SW480 (cell line): ENCODE measurements at places on chromosomes 5 and 9.
A peak's percentile ranks its signal among the peaks of the same experiment; 100 is the strongest.

GRCh38 chr5:171023508-171023907 is 161.7 kb downstream of the RANBP17 start:
- DNase-seq, result no peak

DNA sequence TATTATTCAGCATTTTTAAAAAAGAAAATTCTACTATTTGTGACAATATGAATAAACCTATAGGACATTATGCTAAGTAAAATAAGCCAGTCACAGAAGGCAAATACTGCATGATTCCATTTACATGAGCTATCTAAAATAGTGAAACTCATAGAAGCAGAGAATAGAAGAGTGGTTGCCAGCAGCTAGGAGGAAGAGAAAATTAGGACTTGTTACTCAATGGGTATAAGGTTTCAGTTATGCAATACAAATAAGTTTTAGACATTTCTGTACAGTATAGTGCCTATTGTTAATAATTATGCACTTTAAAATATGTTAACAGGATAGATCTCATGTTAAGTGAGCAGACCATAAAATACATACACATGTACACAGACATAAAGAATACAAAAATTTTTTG is 73.8 kb upstream of the SPINK5 start:
- no peak for DNase-seq

DNA sequence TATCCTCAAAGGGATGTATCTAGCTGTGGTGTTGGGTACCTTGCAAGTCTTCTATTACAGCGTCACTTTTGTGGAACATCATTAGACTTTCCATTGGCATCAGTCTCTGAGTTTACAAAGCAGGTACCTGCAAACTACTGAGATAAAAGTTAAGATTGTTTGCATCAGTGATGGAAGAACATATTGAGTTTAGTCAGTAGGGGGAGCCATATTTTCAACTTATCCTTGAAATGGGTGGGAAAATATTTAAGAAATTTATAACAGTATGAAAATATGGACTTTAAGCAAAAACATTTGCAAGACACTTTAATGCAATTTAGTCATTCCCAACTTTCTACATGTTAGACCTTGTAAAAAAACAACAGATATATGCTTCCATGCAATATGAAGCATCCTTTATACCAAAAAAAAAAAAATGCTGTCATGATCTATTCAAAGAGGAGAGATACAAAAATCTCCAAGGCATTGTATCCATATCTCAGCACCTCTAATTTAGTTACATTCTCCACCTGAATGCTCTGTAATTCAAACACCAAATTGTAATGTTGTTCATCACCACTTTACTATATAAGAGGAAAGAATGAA is 98.6 kb upstream of the ADAMTS19 start:
- DNase-seq, result peak; percentile 53

GRCh38 chr9:136306211-136307208 is 2.6 kb upstream of the CCDC187 start:
- no peak for DNase-seq

DNA sequence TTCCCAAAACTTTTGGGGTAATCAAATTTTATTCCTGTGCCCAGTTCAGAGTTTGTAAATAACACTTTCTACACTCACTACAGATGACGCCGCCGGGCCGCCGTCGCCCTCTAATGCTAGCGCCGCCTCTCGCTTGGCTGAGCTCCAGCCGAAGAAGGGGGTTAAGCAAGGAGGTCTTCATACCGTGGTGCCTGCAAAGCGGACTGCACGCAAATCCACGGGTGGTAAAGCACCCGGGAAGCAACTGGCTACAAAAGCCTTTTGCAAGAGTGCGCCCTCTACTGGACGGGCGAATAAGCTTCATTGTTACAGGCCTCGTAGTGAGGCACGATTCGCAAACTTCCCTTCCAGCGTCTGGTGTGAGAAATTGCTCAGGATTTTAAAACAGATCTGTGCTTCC is 280.4 kb downstream of the MEF2C start:
- DNase-seq, result no peak

GRCh38 chr5:174239718-174240117 is 194.2 kb downstream of the NSG2 start:
- no peak for DNase-seq

- DNase-seq, result no peak
Measured at GRCh38 chr9:111630182-111630963, 761 bp upstream of the DNAJC25 start.

- DNase-seq, result no peak
Measured at GRCh38 chr9:20563917-20564316, 58.4 kb downstream of the MLLT3 start.

GRCh38 chr9:94700445-94700844 is 26.1 kb upstream of the AOPEP start:
- no peak for DNase-seq

DNA sequence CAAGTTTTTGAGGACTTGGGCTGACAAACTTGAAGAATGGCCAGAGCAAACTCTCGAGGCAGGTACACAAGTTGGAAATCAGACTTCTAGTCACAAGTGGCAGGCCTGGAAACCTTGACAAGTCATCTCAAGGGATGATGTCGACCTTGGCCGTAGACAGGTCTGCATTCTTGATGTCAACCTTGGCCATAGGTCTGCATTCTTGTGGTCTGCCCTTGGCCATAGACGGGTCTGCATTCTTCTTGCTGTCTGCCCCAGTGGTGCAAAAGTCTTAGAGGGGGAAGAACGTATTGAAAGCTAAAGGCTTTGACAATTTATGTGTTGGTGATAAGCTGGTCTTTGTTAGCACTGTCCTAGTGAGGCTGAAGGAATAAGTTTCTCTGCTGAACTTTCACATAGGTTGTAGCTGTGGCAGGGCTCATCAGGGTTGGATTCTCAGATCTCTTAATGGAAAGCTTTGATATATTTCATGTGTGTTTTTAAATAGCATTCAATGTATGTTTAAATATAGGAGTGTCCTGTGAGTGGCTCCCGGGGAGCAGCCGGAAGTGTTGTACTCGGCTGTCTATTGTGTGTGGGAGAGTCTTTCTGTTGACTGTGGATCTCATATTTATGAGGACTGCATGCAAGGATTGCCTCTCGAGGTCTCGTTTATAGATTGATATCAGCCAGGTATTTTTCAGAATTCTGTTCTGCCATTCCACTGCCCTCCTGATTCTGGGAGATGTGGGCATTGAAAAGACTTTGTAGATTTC is 27.0 kb downstream of the SUB1 start:
- DNase-seq, result peak; percentile 1

DNA sequence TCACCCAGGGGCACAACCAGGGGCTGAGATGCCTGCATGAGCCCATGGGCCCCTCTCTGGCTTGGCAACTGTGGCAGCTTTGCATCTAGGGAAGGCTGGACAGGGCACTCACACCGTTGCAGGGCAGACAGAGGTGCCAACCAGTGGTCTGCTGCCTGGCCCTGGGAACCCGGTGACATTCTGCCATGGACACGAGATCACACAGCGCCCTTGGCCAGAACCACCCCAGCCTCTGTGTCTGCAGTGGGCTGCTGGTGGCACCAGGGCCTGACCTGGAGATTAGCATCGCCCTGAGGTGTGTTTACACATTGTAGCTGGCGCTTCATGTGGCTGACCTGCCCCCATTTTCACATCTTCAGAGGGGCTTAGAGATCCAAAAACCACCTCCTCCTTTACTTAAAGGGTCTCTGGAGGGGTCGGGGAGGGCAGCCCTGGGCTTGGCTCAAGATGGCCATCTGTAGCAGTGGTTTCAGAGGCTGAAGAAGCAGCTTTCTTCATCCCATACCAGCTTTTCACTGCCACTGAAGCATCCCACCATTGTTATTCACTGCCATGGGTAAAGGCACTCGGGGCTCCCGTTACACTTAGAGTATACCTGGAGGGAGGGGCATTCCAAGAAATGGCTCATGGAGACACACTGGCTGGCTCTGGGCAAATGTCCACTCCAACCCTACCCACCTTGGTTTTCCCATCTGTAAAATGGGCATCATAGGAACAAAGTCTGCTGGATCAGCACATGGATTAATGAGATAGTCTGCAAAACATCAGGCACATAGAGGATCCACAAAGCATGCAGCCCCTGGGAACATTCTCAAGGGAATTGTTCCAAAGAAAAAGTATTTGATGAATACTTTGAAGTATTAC is 11.4 kb downstream of the DCANP1 start:
- DNase-seq, result no peak

DNA sequence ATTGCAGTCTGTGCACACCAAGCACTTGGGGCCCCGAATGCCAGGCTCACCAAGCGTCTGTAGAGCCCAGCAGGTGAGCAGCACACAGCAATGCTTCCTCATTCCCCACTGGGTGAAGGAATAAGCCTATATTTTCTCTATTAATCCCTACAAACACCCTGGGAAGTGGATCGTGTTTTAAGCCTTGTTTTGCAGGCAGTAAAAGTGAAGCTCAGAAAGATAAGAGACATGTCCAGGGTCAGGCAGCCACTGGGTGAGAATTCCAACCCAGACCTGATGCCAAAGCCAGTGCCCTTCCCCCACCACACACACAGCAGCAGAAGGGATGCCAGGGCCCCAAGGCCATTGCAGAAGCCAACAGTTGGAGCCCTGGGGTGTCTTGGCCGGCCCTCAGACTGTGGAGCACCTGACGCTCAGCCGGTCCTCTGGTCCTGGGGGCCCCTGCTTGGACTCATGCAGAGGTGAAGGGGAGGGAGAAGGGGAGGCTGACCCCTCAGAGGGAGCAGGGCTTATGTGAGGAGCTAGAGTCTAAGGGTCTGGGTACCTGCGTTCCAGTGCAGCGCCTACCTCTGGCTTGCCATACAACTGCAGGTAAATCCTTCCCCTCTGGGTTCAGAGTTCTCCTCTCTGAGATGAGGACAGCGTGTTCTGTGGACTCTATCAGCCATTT is 26.3 kb upstream of the SYNPO start:
- no peak for DNase-seq

DNA sequence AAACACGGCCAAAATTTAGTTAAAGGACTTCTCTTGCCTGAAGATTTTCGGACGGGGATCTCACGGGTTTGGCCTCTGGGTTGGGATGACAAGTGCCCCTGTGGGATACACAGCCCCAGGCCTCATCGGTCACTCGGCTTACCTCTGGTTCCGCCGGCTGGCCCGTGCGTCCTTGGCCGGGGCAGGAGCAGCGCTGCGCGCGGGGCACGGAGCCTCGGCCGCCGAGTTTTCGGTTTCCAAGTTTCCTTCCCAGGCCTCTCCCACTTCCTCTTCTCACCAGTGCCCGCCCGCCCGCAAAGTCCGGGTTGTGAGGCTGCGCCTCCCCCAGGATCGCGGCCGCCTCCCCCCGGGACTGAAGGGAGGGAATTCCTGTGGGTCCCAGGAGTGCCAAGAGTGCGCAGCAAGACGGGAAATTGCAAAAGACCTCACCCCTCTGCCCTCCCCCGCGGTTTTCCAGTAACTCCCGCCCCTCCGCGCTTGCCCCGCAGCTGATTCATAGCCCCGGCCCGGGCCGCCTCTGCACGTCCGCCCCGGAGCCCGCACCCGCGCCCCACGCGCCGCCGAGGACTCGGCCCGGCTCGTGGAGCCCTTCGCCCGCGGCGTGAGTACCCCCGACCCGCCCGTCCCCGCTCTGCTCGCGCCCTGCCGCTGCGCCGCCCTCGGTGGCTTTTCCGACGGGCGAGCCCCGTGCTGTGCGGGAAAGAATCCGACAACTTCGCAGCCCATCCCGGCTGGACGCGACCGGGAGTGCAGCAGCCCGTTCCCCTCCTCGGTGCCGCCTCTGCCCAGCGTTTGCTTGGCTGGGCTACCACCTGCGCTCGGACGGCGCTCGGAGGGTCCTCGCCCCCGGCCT is at the start of gene OSMR:
TSS of gene OSMR (plus strand) at position 487 of the 853 bp plus-strand sequence. CDS start 23,033 bp downstream, outside the sequence.
- DNase-seq, result no peak

DNA sequence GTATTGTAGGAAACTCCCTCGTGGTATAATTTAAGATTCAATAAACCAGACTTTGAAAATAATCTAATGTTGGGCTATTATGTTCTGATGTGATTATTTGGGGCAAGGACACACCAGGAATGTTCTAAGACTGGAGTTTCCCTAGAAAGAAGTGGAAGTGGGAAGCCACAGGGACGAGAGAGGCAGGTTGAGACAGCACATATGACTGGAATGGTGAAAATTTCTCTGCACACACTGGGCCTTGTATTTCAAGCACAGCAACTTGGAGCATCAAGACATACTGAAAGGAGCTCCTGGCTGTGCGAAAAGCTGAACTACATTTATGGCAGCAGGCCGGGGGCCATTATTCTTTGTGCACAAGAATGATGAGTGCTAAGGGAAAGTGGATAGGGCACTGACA is 98.2 kb downstream of the CETN3 start:
- DNase-seq, result no peak

GRCh38 chr5:6759401-6759800 is 46.2 kb downstream of the TENT4A start:
- peak; percentile 12 for DNase-seq

- DNase-seq, result no peak
Measured at GRCh38 chr5:17178373-17178675, 39.1 kb upstream of the BASP1 start.

- no peak for DNase-seq
Measured at GRCh38 chr9:124652615-124653393, 118.3 kb downstream of the NR6A1 start.

DNA sequence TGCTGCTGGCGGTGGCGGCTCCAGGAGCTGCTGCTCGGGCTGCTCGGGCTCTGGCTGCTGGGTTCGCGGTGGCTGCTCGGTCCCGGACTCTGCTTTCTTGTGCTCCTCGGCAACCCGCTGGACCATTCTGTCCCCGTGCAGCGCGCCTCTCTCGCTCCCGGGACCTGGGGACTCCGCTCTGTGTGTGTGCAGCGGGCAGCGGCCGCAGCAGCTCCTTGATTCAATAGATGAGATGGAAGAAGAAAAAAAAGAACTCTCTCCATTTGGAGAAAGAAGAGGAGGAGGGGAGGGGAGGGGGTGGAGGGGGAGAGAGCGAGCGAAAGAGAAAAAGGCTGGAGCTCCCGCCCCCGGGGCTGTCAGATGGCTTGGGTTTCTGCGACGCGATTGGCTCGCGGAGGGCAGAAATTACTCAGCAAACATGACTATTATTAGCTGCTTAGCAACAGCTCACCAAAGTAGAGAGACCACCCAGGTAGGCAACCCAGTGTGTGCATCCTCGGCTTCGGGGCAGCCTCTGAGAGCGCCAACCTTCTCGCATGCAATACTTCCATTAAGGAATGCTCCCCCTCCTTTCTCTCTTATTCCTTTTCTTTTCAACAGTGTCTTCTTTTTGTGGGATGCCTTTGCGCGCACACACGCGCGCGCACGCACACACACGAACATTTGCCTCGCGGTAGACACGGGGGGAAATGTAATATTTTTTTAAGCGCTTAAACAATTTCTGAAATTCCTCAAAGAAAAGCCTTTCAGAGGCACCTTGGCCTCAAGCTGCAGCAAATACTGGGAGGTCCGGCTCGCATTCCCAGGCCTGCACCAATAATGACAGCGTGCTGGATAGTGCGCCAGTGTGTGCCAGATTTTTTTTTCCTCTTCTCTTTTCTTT is 7.6 kb downstream of the PTCH1 start:
- DNase-seq, result peak; percentile 96

DNA sequence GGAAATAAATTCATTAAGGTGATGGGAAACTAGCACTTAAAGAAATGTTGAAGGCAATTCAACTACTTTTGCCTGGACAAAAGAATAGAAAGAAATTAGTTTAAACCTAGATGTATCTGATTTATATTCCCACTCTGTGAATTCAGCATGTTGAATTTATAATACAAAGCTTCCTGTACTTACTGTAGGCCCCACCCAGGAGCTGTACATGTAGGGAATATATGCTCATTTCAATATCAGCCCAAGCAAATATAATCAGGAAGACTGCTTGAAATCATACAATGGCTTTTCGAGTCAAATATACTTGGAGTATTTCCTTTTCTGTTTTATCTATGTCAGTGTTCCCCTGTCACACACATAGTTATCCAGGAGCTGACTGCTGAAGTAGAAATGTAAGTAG is 102.1 kb downstream of the OTULIN start:
- DNase-seq, result no peak
